ENCODE measurements at places on chromosomes 7 and 10. TPM values are rescaled to one million over a fixed set of nuclear protein-coding genes. Genes with fewer than 3 reads are reported as not detected.

FGF8 gene
- total RNA-seq, result not detected

BAIAP2L1 gene
- 11.1 TPM for total RNA-seq

OPN4 gene
- total RNA-seq, result not detected

RBM20 gene
- 0.06 TPM for total RNA-seq

ZNF239 gene
- total RNA-seq, result 7.6 TPM

CRPPA gene
- 0.11 TPM for total RNA-seq

A1CF gene
- total RNA-seq, result not detected

HK1 gene
- total RNA-seq, result 28.9 TPM

CNNM2 gene
- total RNA-seq, result 2.9 TPM

TOMM7 gene
- total RNA-seq, result 383 TPM

PIP gene
- total RNA-seq, result not detected

DDX50 gene
- 44.9 TPM for total RNA-seq

MYOF gene
- 124 TPM for total RNA-seq

- DNase-seq, result no peak
These were observed 1.5 kb upstream of the FAM53B start for GRCh38 chr10:124745673-124746072.

DNA sequence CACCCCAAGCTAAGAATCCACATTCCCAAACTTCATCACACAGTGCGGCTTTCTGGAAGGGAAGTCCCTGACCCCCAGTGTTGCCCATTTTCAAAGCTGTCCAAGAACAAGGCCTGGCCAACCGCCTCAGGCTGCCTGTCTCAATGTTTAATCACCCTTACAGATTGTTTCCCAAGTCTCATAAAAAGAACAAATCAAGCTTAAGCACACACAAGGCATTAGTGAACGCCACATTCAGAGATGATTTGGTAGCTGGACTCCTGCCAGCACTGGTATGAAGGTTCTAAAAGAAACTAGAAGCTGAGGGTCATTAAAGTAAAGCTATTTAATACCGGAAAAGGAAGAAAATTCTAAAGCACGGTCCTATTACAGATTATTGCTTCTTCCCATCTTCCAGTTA is 35.6 kb downstream of the C10orf90 start:
- DNase-seq, result peak; percentile 32

DNA sequence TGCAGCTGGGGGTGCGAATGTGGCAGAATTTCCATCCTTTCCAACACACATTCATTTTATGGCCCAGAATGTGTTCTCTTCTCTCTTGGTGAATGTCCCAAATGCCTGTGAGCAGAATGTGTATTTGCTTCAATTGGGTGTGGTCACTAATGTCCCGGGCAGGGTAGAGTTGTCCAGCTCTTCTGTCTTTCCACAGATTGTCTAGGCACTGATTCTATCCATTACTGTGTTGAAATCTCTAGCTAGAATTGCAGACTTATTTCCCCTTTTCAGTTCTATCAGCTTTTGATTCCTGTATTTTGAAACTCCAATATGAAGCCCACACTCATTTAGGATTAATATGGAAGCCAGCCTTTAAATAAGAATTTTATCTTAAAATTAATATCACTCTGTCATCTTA is 14.0 kb upstream of the AKR1E2 start:
- no peak for DNase-seq

- peak; percentile 55 for DNase-seq
These were observed 55.1 kb upstream of the ITGB8 start for GRCh38 chr7:20275637-20276036.

GRCh38 chr7:28625432-28625831 is 213.1 kb downstream of the CREB5 start:
- no peak for DNase-seq

DNA sequence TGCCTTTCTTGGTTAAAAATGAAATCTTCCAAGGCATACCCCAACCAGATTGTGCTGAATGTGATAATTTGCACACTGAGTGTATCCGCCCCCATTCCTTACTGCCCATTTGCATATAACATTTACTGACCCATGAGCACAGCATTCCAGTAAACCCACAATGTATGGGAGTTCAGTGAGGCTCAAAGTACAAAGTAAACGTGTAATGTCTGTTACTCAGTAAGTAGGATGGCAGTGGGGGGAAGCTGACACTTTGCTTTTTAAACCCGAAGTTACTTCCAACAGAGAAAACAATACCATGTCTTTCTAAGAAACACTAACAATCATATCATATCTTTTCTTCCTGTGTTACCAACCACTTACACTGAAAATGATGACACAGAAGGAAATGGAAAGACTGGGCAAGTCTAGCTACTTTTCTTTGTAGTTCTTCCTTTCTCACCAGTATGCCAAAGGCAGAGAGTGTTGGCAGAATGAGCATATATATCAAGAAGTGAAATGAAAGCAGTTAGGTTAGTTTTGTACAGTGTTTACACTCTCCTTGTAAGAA is 27.1 kb upstream of the SOSTDC1 start:
- peak; percentile 62 for DNase-seq

- DNase-seq, result no peak
These were observed 42.0 kb upstream of the PPP2R2D start for GRCh38 chr10:131858583-131859340.

DNA sequence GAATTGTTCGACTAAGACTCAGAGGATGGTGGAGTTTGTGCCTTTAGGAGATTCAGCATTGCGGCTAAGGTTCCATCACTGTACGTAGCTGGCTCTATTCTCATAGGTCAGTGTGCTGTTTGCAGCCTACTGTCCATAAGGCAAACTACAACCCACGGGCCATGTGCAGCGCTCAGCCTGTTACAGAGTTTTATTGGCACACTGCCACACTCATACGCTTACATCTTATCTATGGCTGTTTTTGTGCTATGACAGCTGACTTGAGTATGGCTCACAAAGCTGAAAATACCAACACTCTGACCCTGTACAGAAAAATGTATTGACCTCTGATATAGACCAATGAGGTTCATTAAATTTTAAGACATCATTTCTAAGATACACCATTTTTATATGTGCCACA is 114.5 kb downstream of the ARID5B start:
- no peak for DNase-seq

DNA sequence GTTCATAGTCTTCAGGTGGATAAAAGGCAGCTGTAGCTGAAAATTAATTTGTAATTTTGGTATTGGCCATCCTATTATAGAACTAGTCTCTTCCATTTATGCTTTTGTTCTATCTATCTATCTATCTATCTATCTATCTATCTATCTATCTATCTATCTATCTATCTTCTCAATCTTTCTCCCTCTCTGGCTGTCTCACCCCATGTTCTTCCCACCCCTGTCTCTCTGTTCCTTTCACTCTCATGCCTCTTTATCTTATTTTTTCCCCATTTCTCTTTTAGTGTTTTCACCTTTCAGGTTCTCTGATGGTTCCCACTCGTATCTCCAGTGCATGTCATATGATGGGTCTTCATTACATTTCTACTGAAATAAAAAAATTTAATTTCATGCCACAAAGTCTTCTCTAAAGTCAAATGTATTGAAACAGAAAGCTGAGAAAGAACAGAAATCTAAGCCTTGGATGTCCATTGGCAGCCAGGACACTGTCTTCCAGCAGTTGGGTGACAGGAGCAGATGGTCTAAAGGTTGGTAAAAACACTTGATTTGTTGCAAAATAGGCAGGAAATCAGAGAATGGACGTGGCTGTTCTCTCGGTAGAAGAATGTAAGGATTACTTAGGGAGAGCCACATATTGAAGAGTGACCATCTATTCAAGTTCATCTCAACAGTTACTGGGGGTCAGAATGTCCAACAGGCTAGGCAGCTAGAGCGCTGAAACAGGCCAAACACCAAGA is 127.0 kb downstream of the RELN start:
- DNase-seq, result no peak

DNA sequence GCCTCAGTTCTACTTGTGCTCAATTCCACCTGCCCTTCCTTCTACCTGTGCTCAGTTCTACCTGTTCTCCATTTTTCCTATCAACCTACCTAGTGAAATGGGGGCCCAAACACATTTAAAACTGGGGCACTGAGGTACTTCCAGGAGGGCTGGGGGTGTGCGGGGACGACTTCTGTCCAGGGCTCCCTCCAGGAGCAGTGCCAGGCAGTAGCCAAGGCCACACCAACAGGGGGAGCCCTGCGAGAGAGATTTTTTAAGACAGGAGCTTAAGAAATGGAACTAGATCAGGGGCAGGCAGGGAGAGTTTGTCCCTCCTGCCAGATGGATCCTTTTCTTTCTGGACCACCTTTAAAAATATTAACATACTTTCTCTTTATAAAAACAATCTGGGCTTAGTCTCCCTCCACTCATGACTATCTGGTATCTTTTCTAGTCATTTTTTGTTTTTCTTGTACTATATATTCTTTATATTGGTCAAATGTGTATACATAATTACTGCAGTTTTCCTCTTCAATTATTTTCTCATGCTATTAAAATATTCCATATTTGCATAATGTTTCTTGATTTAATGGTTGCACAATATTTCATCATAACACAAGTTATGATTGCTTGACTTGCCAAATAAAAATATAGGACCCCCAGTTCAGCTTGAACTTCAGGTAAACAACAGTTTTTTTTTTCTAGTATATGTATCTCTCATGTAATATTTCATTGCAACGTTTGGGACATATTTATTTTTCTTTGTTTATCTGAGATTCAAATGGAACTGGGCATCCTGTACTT is 47.3 kb upstream of the INSYN2A start:
- peak; percentile 14 for DNase-seq

- DNase-seq, result no peak
These were observed 435.0 kb downstream of the AUTS2 start for GRCh38 chr7:70033226-70033625.

- DNase-seq, result no peak
These were observed 41.1 kb upstream of the PRKAR1B start for GRCh38 chr7:767941-768731.

GRCh38 chr7:78081888-78082287 is 283.3 kb downstream of the PHTF2 start:
- DNase-seq, result no peak

DNA sequence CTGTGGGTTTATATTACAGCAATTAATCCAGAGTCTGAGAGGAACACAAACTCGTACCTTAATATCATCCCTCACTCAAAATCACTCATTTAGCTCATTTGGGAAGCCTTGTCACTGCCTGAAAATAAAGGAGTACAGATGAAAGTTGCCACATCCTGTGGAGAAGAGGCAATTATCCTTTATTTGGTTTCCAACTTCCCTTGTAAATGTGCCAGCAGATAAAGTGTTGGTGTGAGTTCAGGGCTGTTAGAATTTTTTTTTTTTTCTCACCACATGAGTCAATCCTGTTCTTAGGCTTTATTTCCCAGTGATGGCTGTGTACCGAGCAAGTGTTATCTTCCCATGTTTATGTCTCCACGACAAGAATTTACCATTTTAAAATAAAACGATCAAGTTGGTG is 99.0 kb upstream of the SMIM30 start:
- DNase-seq, result no peak

GRCh38 chr10:114902151-114902550 is 35.8 kb upstream of the TRUB1 start:
- DNase-seq, result no peak

DNA sequence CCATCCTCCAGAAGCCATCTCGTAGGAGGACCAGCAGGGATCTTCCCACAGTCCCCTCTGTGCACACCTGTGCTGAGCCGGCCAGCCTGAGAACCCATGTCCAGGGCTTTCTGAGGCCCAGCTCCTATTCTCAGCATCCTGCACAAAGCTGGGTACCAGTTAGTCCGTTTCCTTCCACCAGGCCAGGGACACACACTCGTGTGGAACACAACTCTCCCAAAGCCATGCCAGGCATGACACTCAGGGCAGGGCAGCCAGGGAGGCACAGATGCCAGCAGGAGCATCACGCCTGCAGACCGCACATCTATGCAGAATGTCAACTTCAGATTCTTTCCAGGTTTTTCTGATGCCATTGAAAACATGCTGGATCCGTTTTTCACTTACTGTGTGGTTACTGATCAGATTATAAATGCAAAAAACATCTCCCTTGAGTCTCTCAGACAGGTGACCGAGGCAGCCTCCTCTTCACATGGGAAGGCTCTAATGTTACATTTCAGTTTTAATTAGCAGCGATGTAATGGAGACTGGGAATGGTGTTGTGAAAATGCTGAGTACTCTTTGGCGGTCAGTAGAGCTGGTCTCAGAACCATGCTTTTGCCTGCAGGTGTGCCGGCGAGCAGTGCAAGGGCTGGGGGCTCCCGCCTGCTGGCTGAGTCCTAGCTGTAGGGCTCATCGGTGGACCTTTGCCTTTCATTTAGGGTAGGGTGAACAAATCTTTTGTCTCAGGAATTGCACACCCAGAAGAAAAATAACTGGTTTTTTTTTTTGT is 3.3 kb upstream of the SUN1 start:
- DNase-seq, result no peak

GRCh38 chr7:112481833-112482670 is 1.3 kb downstream of the LSMEM1 start:
- DNase-seq, result peak; percentile 91

GRCh38 chr7:124712017-124712416 is 53.6 kb downstream of the GPR37 start:
- no peak for DNase-seq

DNA sequence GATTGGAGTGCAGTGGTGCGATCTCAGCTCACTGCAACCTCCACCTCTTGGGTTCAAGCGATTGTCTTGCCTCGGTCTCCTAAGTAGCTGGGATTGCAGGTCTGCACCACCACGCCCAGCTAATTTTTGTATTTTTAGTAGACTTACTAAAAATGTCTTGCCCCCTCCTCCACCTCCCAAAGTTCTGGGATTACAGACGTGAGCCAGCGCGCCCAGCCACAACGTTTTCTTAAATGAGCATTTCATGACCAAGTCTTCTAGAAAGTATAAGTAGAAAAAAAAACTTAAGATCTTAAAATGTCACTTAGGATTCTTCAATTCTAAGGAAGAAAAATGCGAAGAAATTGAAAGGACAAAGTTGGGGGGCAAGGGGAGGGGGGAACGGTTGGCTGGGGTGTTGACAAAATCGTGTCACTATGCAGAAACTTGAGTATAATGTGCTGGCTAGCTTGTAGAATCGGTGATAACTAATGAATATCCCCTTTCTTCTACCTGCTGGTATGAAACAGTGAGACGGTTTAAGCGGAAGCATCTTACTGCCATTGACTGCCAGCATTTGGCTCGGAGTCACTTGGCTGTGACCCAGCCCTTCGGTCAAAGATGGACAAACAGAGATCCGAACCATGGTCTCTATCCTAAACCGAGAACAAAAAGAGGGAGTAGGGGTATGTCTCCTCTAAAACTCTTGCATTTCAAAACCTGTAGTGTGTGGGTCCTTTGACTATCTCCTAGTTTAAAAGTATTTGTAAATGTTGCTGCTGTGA is 12.7 kb downstream of the FBH1 start:
- no peak for DNase-seq

DNA sequence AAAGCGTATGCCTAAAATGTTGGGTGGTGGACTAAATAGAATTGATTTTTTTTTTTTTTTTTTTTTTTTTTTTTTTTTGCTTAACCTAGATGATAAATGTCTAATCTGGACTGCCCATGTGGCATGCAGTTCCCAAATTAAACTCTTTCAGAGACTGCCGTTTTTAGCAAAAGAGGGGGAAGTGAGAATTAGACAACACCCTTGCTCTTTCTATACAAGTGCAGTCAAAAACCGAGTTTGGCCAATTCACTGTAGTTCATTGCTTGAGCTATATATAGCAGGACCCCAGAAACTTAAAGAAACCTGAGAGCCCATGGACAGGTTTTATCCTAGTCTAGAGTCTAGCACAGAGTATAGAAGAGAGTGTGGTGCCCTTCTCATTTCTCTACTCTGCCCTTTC is 141.9 kb downstream of the GRM3 start:
- DNase-seq, result no peak

- peak; percentile 29 for DNase-seq
These were observed 97.2 kb upstream of the INSYN2A start for GRCh38 chr10:127293640-127294039.

GRCh38 chr7:64879086-64879730 is 23.9 kb upstream of the ZNF273 start:
- DNase-seq, result no peak

GRCh38 chr7:4840079-4840501 is 21.7 kb downstream of the PAPOLB start:
- DNase-seq, result no peak

Measured in Daoy (cell line).